A549 treated with CpdA at 1 μM for 4 hours (cell line): ENCODE measurements at places on chromosomes 13 and 19. TPM values are rescaled to one million over a fixed set of nuclear protein-coding genes. Genes with fewer than 3 reads are reported as not detected.

The TMPRSS9 gene
- total RNA-seq, result 0.03 TPM in 1 of 5 replicates, not detected in the others

The MAST1 gene
- 1.0 to 3.0 TPM (median 1.9 TPM) in 5 replicates for total RNA-seq

The PTOV1 gene
- total RNA-seq, result 109 to 159 TPM (median 143 TPM) in 5 replicates

The CDX2 gene
- 0.79 to 1.9 TPM (median 1.1 TPM) in 5 replicates for total RNA-seq

The PAF1 gene
- total RNA-seq, result 68.3 to 76.1 TPM (median 72.8 TPM) in 5 replicates

The ZNF723 gene
- not detected in 5 replicates for total RNA-seq

The SEMA6B gene
- total RNA-seq, result 4.4 to 6.5 TPM (median 6.0 TPM) in 5 replicates

The KLK14 gene
- total RNA-seq, result 0.29 to 0.70 TPM (median 0.50 TPM) in 5 replicates

The ELANE gene
- total RNA-seq, result not detected in 5 replicates
